GM13976 (cell line): ENCODE measurements at places on chromosomes 4 and X.

DNA sequence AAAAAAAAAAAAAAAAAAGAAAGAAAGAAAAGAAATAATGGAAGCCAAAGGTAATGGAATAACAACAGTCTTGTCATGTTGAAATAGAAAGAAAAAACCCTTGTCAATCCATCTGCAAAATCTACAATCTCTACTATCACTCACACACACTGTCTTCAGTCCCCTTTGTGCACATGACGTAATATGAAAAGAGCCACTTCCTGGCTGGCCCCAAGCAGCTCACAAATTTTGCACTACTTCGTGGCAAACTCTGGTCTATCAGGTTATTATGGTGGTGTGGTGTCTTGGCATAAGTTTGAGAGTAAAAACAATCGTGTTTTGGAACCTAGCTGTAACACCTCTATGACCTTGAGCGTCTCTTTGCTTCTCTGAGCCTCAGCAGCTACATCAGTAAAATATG lies 8.3 kb upstream of the AFAP1 start:
- DNase-seq = no peak

DNA sequence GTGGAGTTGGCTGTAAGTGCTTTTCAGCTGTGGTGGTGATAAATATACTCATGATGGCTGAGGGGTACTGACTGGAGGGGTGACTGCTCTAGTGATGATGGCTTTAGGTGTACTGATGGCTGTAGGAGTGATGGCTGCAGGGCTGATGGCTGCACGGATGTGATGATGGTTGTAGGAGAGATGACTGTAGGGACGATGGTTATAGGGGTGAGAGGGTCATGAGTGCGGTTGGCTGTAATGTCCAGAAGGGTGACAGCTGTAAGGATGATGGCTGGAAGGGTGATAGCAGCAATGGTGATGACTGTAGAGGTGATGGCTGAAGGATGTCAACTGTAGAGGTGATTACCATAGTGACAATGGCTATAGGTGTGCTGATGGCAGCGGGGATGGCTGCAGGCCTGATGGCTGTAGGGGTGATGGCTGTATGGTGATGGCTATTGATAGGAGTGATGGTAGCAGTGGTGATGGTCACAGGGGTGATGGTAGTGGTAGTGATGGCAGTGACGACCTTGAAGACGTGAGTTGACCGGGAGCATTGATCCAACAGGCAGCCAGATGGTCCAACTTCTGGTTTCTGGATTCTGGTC lies 570 bp upstream of the SASH3 start:
- DNase-seq = no peak

DNA sequence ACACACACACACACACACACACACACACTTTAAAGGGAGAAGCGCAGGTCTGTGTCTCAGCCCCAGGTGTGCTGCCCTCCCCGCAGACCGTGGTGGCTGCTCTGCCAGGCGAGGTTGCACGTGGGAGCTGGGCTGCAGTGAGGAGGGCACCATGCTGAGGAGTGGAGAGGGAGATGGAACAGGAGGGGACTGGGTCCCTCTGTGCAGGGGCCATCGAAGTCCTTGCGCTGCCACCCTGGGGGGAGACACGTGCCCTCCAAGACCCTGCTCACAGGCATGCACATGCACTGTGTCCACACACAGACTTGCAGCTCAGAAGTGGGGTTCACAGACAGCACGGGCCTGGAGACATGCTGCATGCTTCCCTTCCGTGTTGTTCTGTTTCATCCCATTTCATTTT lies 65.5 kb upstream of the HGFAC start:
- no peak for DNase-seq

DNA sequence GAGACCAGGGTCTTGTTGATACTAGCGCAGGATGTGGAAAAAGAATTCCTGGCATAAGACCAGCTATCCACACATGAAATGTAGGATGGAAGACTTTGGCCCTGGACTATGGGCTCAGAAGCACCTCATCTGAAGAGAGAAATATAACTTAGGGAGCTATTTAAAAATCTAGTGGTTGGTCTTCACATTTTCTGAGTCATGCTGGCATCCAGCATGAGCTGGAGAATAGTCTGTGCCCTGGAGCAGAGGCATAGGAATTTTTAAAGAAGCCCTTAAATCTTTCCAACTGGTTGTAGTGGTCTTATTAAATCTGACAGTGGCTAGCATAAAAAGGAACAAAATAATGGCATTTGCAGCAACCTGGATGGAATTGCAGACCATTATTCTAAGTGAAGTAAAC lies 86.3 kb downstream of the SMARCA5 start:
- DNase-seq = no peak

DNA sequence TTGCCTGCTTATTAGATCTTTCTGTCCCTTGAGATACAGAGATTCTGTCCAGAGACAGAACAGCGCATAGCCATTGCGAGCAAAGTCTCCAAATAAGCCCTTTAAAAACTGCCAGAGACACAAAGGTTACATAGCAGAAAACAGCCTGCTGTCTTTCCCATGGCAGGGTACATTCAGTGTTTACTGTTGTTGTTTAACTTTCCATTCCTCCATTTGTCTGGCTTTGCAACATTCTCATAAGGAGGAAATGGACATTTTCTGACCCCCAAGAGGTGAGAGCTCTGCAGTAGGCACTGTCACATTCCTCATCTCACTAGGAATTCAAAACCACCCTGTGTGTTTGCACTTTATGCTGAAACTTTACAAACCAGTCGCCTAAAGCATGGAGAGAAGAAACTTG lies 48.3 kb downstream of the PDE5A start:
- DNase-seq = no peak

GRCh38 chrX:136691028-136691809 lies 43.3 kb downstream of the CD40LG start:
- no peak for DNase-seq

- no peak for DNase-seq
These were observed 1.8 kb downstream of the IQSEC2 start for GRCh38 chrX:53279296-53280237.

- DNase-seq = no peak
These were observed 430.9 kb downstream of the MAPK10 start for GRCh38 chr4:85928775-85929591.

DNA sequence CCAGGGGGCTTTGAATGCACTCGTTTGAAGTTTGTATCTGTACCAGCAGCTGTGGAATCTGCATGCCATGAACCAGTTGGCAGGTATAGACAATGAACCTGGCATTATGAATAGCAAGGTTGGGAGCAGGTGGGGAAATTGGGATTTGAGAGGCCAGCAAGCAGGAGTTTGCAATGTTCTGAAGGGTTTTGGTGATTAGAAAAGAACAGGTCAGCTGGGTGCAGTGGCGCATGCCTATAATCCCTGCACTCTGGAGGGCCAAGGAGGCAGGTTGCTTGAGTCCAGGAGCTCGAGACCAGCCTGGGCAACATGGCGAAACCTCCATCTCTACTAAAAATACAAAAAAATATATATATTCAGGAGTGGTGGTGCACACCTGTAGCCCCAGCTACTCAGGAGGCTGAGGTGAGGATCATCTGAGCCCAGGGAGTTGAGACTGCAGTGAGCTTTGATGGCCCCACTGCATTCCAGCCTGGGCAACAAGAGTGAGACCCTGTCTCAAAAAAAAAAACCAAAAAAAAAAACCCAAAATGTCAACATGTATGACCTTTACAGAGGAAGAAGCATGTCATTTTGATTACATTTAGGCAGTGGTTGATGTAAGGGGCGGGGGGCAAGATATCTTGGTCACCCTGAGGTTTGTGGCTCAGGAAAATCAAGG lies 63.9 kb downstream of the TSC22D3 start:
- no peak for DNase-seq

GRCh38 chr4:38131371-38132091 lies 171.3 kb downstream of the PTTG2 start:
- no peak for DNase-seq

DNA sequence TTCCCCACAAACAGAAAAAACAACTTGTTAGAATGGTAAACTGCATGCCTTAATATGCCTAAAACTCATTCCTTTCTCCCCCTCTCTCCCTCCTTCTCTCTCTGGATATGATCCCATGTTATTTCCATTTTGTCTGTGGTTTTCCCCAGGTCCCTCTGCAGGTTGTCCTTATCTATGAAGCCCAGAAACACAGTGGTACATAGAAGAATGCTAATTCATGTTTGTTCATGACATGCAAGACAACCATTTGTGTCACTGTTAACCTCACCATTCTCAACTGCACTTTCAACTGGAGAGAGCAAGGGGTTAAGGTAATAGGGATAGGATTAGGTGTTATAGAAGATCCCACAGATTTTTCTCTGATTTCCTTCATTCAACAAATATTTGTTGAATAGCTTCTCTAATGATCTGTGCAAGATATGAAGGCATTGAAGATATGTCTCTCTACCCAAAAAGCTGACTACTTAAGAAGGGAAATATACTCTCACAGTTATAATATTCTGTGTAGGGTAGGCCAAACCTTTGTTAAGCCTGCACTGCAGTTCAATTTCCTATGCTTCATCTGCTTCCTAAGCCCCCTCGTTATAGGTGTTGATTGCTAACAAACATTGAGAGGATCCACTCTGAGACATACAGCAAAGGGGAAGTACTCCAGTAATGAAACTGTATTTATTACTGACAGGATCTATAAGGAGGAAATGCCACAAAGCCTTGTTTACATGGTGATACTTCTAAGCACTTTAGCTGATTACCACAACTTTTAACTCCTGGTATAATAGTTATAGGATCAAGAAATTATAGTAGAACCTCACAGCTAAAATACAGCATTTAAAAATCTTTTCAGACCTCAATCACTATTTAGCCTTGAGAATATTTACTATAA lies 96.1 kb downstream of the FRYL start:
- peak; percentile 23 for DNase-seq

DNA sequence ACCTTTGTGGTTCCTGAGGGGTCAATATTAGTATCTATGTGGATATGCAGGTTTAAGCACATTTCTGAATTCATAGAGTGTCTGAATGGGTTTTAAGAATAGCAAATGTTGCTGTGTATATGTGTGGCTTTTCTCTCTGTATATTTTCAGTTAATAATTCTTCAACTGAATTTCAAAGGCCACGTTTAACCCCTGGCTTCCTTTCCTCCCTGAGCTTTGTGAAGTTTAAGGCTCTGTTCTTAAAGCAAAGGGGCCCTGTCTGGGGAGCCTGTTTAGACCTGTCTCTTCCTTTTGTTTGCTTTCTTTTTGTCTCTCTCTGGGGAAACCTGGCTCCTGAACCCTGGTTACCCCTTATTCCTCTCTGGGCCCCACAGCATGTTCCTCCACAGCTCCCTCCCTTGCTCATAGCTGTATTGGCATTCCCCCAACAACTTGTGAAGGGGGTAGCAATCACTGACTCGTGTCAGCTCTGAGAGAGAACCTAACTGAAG lies 139.1 kb downstream of the COL4A6 start:
- no peak for DNase-seq

DNA sequence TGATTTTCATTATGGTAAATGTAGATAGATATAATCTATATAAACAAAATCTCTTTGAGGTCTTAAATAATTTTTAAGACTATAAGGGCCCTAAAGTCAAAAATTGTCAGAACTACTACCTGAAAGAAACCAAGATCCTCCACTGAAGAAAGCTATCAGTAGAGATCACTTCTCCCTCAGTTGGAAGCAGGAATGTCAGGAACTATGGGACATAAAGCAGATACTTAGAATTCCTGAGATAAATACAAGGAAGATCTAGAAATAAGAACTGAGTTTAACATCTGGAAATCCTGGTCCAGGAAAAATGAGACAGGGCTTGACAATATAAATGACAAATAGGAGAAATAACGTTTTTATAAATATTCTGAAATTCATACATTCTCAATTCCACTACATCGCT lies 97.2 kb downstream of the ADAMTS3 start:
- no peak for DNase-seq

DNA sequence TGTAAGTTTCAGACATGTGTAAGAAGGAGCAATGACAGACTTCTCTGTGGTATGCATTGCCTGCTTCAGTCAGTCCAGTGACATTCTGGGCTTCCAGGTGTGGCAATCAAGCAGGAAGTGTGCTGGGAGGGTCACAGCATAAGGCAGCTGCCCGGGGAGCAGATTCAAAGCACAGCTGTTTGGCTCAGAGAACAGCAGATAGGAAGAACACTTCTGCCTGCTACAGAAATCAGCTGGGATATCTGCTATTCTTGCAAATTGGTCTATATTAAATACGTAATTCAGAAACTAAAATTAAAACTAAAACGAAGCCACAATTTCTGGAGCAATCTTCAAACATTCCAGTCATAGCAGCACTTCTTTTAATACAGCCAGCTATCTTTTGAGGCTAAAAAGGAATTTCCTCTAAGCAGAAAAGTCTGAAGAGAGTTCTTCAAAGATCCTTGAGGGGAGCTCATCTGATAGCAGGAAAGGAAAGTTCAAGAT lies 47.5 kb upstream of the GALNT7 start:
- DNase-seq = no peak

GRCh38 chrX:132918523-132918922 lies 39.9 kb downstream of the HS6ST2 start:
- no peak for DNase-seq

DNA sequence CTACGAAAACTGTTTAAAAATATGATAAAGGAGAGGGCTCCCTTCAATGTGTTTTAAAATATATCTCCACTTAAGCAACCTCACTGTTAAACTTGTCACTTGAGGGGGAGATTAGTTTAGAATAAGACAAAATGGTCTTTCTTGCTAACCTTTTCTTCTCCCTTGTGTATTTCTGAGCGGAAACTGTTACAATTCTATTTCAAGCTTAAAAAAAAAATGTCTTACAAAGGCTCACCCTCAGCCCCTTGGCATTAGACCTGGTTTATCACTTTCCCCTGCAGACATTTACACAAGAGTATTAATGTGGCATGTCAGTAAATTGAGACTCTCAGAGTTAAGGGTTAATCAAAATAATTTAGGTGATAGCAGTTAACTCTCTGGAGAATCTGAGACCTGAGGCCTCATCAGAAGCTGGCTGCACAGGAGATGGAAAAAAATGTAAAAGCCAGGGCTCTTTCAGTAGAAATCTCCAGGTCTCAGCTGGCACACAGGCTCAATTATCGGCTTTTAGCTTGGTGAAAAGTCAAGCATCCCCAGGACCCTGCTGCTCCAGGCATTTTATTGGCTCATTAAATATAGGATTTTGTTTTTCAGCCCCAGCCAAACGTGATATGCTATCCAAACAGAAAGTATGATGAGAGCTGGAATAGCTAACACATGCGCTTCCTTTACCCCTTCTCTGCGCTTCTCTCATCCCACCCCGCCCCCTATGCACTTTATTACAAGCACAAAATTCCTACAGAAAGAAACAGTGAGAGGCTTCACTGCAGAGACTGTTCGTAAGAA lies 130.5 kb downstream of the PPA2 start:
- DNase-seq = no peak

GRCh38 chr4:17688011-17688441 lies 73.6 kb downstream of the MED28 start:
- no peak for DNase-seq

- no peak for DNase-seq
These were observed 84.5 kb downstream of the CT47B1 start for GRCh38 chrX:120791013-120791643.

GRCh38 chrX:18017411-18017810 lies 156.3 kb upstream of the RAI2 start:
- DNase-seq = no peak
